Renal cortex interstitium (tissue), 15 donors: ENCODE measurements at places on chromosomes 1 and 21. TPM values are rescaled to one million over a fixed set of nuclear protein-coding genes. Genes with fewer than 3 reads are reported as not detected.

GRCh38 chr1:239417986-239418640 lies 31.7 kb downstream of the CHRM3 start:
- no peak for DNase-seq

GRCh38 chr1:17255336-17255735 lies 6.4 kb downstream of the PADI3 start:
- no peak for DNase-seq

GRCh38 chr1:204744107-204744779 lies 58.7 kb upstream of the LRRN2 start:
- no peak for DNase-seq

DNA sequence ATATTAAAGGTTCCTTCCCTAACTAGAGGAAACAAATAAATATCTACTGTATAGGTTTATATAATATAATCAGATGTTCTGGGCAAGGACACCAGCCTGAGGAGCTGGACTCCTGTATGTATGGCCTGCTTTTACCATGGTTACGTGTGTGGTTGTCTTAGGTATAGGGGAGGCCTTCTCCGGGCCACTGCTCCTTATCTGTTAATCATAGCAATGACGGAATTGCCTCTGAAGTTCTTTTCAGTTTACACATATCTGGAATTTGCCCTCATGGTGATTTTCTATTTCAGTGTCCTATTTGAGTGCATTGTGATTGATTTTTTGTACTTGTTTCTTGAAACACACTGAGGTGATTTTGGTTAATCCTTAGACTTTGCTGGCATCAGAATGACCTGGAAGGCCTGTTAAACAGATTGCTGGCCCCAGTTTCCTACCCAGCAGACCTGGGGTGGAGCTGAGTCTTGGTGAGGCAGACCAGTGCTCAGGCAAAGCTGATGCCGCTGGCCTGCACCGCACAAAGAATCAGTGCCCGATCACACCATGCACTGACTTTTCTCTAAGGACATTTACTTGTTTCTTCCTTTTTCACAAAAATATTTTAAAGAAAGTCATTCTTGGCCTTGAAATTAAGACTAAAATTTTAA lies 18.5 kb downstream of the ABCB10 start:
- no peak for DNase-seq

DNA sequence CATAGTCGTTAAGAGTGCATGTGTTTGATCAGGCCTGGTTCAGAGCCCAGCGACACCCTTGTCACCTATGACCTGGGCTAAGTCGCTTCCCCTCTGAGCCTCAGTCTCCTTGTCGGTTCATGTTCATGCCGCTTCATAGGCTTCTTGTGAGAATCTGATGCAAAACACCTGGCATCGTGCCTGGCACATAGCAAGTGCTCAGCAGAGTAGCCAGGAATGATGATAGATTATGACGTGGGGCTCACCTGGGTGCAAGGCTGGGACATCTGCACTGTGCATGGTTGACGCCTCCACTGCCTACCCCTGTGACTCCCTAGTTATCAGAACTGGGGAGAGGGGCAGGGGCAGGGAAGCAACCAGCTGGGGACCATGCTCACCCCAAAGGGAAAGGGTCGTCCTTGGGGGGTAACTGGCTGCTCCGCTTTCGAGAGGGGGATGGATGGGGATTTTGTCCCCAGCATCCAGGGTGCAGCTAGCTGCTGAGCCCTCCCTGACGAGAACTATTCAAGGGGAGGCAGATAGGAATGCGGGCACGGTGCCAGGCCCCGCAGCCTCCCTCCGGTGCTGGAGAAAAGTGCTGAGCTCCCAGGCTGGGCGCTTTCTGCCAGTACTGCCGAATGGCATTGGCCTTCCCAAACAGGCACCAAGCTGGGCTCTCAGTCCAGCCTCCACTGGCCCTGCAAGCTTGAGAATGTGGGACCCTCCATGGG lies 9.3 kb downstream of the EFHD2 start:
- no peak for DNase-seq

DNA sequence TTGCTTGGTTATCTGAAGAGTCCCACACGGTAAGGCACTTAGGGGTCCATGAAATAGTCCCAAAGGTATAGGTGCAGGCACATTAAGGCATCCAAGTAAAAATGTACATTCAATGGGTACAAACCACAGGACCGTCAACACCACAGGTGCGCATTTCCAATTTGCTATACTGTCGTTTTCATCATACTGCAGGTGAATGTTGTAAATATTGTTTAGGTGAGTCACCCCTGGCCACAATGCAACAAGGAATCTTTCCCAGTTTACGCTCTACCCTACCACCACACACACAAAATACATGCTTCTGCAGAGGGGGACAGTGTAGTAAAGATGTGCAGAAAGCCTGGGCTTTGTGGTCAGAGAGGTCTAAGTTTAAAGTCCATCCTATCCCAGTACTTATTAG lies 13.7 kb downstream of the CADM3 start:
- DNase-seq, result no peak

- DNase-seq, result no peak
These were observed 38.2 kb upstream of the USH2A start for GRCh38 chr1:216461466-216461865.

GRCh38 chr1:172398193-172398592 lies 22.3 kb upstream of the C1orf105 start:
- no peak for DNase-seq

- peak; percentile 46 for DNase-seq
These were observed 54.3 kb upstream of the HNRNPU start for GRCh38 chr1:244918421-244919319.

GRCh38 chr1:2374252-2375155 lies 16.9 kb downstream of the MORN1 start:
- no peak for DNase-seq

GRCh38 chr1:206067486-206068227 lies 14.7 kb downstream of the RHEX start:
- DNase-seq, result no peak

DNA sequence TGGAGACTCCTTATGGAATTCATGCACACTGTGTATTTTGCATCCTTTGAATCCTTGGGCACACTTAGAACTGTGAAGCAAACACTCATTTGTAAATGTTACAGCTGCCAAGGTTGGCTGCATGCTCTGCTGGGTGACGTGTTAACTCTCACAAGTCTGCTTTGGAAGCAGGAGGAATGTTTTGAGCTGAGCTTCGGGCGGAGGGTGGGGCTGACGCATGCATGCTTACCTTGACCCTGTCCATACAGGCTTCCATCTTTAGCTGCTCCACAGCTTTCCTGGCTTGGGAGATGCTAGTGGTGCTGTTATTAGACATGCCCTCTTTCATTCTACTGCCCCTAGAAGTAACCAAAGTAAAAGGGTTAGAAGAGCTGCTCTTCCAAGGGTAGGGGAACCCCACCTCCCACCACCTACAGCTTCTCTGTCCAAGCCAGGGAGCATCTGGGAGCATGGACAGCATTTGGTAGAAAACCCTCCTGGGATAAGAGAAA lies 66.0 kb downstream of the GNG4 start:
- DNase-seq, result no peak

DNA sequence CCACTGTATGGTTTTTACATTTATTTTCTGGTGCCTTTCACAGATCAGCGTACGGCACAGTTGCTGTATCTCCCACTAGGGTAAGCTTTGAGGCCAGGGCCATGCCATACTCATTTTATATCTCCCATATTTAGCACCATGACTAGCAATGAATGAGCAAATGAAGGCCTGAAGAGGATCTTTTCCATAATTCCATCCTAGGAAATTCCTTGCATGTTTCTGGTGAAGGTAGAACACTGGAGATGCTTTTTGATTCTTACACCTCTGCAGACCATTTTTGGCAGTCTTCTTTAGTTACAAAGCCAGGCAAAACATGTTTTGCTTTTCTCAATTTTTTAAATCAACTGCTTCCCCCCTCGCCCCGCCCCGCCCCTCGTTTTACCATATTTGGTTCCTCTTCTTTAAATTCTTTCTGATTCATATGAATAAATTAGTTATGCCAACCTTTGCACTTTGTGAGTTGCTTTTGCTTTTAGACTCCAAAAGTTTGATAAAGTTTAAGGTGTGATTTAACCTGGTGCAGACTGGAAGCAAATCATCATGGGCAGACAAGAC lies 78.9 kb upstream of the AK4 start:
- DNase-seq, result no peak

GRCh38 chr1:169371404-169371803 lies 3.4 kb downstream of the BLZF1 start:
- no peak for DNase-seq

DNA sequence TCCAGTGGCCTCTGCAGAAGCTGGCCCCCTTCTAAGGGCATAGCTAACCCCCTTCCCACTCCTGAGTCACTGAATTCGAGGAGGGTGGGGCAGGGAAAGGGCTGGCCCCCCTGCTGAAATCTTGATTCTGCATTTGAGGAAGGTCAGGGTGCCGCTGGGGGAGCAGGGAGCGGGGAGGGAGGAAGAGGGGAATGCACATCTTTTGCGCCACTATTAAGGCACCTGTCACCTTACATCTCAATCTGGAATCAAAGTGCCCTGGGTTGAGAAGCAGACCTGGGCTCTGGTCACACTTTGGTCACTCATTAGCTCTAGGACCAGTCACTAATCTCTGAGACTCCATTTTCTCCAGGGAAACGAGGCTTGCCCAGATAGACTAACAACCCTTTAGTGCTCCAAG lies 62.0 kb downstream of the TOR1AIP2 start:
- no peak for DNase-seq

GRCh38 chr1:206909161-206909882 lies 12.1 kb downstream of the IL24 start:
- DNase-seq, result peak; percentile 69

- DNase-seq, result peak; percentile 60
These were observed 1.9 kb downstream of the FTCD start for GRCh38 chr21:46153247-46154154.

DNA sequence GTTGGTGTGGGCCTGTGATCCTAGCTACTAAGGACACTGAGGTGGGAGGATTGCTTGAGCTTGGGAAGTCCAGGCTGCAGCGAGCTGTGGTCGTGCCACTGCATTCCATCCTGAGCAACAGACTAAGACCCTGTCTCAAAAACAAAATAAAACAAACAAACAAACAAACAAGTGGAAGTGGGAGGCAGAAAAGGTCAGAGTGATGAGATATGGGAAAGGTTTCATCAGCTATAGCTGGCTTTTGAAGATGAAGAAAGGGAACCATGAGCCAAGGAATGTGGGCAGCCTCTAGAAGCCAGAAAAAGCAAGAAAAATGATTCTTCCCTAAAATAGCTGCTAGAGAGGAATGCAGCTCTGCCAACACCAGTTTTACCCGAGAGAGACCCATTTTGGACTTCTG lies 10.6 kb upstream of the NUCKS1 start:
- no peak for DNase-seq

DNA sequence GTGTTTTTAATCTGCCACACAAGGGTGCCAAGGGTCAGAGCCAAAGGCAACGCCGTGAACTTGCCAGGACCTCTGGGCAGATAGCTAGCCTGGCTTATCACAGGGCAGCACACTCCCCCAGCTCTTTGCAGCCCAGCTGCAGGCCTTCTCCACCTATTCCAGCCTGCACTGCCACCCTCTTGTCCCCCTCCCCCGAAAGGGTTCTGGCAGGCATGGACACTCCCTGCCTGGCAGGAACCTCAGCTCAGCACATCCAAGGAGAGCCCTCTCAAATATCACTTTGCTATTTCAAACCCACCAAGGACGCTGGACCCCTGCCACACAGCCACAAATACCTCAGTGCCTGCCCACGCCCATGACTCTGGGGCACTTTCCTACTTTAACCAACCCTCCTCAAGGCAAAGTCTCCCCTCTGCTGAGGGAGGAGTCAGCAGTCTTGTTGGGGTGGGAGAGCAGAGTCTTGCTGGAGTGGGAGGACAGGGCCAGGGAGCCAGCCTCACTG lies 9.1 kb downstream of the SSBP3 start:
- no peak for DNase-seq

GRCh38 chr21:32307706-32308105 lies 9.1 kb downstream of the MRAP start:
- no peak for DNase-seq

DNA sequence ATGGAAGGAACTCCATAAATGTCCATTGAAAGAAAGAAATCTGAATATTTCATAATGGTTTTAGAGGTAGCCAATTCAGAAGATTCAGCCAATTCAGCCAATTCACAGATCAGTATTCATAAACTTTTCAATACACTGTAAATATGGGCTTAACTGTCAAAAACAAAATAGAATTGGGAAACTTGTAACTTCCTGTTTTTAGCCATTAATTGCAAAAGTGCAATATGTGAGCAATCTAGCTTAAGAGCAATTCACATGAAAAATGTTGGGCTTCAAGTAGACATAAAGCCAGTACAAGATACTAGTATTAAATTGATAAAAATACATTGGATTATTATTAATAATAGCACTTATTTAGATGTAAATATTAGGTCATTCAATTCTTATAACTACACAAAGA lies 27.5 kb upstream of the PLPPR4 start:
- DNase-seq, result no peak

- DNase-seq, result no peak
These were observed 22.6 kb downstream of the TUFT1 start for GRCh38 chr1:151562661-151563060.

Gene MANEAL
- 4.7 TPM for polyA plus RNA-seq

Gene DLGAP3
- polyA plus RNA-seq, result 1.4 TPM

Gene TEDDM1
- 0.13 TPM for polyA plus RNA-seq

Gene PCP4
- polyA plus RNA-seq, result 13.7 TPM

Gene CFAP141
- not detected for polyA plus RNA-seq

Gene CDKN2C
- 9.4 TPM for polyA plus RNA-seq

Gene GJA5
- 26.9 TPM for polyA plus RNA-seq

Gene AK4
- polyA plus RNA-seq, result 70.3 TPM
